Inflammatory macrophage treated with lipopolysaccharide for 4 hours (primary cell): ENCODE measurements at places on chromosomes 7 and 10.

- no peak for DNase-seq
These were observed 29.8 kb downstream of the GPRIN2 start for GRCh38 chr10:46526682-46527038.

GRCh38 chr10:33704214-33704830 is 369.9 kb upstream of the NRP1 start:
- no peak for DNase-seq

GRCh38 chr7:97089771-97090170 is 27.7 kb upstream of the SDHAF3 start:
- DNase-seq: no peak

GRCh38 chr10:50567384-50567783 is 56.4 kb downstream of the SGMS1 start:
- no peak for DNase-seq

DNA sequence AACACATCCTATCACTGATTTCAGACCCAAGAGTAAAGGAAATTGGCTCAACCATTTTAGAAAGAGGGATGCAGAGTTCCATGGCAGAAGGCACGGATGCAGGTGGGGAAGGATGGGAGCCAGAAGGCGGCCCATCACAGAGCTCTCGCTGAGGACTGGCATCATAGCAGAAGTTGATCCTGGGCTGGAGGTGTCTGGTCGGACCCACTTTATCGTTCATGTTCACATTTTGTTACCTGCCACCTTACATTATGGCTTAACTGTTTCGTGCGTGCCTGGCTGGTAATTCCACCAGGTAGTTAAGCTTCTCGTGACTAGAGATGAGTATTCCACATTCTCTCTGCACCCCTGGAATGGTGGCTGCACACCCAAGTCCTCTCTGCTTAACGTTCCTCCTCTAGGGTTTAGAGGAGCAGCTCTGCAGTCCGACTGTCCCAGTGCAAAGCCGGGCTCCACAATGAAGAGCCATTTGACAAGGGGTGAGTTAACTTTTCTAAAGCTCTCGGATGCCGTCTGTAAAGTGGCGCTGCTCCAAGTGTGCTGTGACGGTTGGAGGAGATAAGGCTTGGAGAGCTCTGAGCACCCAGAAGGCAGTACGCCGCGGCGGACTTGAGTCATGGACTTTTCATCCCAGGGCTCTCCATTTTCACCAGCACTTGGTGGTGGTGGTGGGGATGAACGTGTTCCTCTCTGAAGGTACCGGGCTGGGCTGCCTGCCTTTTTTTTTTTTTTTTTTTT is 157.1 kb upstream of the SHH start:
- no peak for DNase-seq

GRCh38 chr7:68984306-68984705 is 614.0 kb upstream of the AUTS2 start:
- no peak for DNase-seq

DNA sequence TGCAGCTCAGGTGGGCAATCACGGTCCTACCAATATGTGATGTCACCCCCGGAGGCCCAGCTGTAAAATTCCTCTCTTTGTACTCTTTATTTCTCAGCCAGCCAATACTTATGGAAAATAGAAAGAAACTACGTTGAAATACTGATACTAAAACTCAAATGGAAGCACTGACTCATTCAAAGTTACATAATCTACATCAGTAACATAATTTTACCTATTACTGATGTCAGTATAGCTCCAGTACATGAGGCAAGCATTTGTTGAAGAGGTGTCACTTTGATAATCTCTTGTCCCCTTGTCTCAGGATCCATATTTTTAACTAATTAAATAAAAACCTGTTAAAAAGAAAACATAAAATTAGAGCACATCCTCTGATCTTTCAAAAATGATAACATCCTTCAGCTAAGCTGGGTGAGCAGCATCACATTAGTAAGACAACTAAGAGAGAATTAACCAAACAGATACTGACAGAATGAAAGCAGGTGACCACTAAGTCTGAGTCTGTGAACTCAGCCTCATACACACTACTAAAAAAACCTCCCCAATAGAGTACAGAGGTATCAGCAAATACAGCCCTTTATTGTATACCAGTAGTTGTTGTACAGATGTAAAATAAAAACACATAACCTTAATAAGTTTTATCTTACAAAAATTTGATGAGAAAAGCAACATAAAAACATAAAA is 17.6 kb downstream of the SLC25A40 start:
- DNase-seq: peak; percentile 61

- no peak for DNase-seq
These were observed 575.6 kb downstream of the KIF20B start for GRCh38 chr10:90276894-90277475.

DNA sequence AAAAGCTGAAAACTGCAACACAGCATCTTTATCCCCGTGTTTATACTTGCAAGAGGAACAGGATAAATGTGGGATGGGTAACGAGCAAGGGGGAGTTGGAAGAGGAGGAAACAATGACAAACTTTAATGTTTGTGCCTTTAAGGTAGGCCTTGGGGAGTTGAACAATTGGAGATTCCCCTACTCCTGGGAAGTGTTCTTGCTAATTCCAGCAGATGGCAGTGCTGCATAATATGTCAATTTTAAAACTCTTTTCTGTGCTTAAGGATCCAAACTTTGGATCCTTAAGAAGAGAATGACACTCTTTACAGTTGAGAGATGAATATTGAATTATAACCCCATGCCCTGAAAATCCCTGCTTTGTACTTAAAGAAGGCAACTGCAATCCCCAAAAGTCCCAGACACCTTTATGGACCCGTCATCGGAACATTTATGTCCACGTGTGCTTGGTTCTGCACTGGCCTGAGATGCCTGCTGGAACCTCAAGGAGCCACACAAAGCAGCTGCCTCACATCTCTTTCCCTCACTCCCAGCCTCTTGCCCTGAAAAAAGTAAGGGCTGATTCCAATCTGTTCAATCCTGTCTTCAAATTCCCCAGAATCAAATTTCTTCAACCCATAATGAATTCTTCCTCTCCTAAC is 12.0 kb downstream of the IFIT5 start:
- DNase-seq: peak; percentile 36

DNA sequence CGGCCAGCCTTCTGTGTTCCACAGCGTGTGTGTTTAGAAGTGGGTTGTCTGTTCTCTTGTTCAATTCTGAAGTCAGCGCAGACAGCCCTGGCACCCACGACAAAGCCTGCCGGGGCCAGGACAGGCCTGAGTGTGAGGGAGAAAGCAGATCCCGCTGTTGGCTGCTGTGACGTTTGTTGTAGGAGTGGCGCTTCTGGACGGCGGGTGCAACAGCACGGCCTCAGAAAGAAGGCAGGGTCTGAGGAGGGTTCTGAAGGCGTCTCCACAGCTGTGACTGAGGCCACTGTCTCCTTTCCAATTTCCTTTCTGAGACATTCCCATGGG is 76.2 kb downstream of the VIPR2 start:
- no peak for DNase-seq

DNA sequence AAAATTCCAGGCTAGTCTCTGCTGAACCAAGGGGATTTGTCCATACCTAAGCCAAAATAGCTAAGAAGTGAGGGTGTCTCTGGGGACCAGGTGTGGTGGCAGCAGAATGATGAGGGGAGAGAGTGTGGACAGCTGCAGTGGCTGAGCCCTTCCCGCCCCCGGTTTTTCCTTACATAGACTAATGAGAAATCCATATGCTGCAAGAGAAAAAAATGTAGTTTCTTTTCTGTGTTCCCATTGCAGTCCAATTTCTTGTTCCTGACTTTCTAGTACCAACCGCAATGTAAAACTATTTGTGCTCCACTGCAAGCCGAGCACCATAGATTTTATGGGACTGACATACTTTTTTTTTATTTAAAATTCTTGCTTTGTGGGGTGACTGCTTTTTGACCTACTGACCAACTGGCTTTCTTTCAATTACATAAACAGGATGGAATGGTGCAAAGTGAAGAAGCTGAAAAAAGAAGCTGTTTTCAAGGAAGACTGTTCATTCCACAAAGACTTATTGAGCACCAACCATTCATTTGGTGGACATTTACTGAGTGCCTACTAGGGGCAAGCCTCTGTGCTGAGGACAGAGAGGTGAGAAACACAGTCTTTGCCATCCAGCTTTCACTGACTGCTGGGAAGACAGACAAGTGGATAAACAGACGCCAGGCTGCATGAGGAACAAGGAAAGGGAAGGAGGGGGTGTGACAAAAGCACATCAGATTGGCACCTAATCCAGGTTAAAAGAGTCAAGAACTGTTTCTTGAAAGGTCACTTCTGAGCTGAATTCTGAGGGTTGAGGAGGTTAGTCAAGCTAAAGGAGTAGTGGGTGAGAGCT is 9.8 kb downstream of the CEP41 start:
- DNase-seq: peak; percentile 55

DNA sequence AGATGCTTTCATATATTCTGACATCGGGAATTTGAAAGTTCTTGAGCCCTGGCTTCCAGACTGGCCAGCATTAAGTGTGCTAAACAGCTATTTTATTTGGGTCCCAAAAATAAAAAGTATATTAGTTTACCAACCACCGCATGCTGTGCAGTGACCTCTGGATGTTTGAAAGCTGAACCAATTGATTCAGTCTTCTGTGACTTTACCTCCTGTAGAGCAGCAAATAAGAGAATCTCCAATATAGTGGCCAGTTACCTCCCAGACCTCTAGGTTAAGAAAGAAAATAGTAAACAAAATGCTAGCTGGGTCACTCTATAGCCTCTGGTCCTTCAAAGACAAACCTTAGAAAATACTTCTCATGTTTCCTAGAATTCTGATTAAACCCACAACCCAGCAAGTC is 424.6 kb upstream of the NFE2L3 start:
- DNase-seq: no peak

- no peak for DNase-seq
These were observed 31.6 kb downstream of the CTTNBP2 start for GRCh38 chr7:117841611-117842010.

GRCh38 chr10:16817125-16818019 is at the start of gene RSU1:
Gene RSU1, minus strand, starts transcription at chr10:16817424. Its CDS starts 343 bp downstream, at chr10:16817081.
- peak; percentile 100 for DNase-seq

DNA sequence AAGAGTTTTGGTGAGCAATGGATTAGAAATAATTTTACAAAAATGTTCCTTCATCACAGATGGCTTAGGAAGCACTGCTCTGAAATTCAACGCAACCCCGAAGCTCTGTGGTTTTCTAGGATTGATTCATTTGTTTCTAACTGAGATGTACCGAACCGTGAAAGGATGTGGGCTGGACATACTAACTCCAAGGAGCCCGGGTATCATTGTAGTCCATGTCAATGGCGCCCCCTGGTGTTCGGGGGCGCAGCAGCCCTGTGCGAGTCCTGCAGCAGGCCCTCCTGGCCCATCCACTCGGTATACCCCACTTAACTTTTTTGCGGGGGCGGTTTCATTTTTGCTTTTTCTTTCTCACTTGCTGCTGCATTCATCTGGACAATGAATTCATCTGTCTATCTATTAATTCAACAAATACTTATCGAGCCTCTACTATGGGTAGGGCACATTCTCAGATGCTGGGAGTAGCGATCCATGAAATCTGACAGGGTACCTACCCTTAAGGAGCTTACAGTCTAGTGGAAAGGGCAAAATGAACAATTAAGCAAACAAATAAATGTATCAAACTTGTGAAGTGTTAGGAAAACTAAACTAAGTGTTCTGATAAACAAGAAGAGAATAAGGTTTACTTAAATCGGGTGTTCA is 25.2 kb upstream of the ITPRID1 start:
- DNase-seq: peak; percentile 55

- DNase-seq: no peak
These were observed 38.9 kb upstream of the BAMBI start for GRCh38 chr10:28638392-28638791.

DNA sequence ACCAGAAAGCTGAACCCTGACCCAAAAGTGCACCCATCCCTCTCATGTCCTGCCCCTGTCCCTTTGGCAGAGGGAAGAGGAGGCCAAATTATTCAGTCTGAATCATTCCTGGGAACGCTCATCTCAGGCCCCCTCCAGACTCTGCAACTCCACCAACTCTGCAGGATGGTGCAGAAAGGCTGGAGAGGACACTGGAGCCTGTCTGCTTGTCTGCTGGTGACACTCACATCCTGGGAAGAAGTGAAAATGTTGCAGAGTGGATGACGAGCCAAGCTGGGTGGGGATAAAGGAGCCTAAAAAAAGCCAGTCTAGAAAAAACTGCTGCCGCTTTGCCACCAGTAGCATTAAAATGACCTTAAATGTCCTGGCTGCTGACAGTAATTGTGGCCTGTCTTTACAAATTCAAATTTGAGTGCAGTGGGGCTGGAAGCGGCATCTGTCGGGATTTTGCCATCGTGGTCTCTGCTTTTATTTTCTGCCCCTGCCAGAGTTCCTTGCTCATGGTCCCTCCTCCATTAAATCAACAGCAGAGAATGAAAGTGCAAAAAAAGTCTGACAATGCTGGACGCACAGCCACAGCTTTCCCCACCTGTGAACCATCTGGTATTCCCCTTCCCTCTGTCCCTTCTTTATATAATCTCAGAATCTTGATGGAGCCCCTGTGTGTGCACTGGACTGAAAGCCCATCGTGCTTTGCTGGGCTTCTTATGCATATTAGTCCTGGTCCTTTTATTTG is 63.9 kb downstream of the STK17A start:
- no peak for DNase-seq

DNA sequence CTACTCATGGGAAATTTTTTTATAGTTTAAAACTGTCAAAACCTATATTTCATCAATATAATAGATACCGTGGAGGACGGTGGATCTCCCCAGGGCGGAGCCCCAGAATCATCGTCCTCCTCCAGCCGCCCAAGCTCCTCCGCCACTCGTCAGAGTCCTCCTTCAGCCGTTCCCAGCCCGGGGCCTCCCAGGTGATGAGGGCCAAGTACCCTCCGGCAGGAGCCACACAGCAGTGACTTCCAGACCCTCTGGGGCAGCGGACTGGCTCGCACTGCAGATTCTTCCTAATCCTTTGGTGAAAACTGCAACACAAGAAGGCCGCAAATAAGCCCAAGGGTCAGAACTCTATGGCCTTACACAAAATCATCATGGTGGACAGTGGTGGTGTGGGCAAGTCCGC is 26.8 kb upstream of the ABCB5 start:
- DNase-seq: no peak

- DNase-seq: peak; percentile 87
These were observed 72.6 kb downstream of the FAM53B start for GRCh38 chr10:124671486-124672075.

DNA sequence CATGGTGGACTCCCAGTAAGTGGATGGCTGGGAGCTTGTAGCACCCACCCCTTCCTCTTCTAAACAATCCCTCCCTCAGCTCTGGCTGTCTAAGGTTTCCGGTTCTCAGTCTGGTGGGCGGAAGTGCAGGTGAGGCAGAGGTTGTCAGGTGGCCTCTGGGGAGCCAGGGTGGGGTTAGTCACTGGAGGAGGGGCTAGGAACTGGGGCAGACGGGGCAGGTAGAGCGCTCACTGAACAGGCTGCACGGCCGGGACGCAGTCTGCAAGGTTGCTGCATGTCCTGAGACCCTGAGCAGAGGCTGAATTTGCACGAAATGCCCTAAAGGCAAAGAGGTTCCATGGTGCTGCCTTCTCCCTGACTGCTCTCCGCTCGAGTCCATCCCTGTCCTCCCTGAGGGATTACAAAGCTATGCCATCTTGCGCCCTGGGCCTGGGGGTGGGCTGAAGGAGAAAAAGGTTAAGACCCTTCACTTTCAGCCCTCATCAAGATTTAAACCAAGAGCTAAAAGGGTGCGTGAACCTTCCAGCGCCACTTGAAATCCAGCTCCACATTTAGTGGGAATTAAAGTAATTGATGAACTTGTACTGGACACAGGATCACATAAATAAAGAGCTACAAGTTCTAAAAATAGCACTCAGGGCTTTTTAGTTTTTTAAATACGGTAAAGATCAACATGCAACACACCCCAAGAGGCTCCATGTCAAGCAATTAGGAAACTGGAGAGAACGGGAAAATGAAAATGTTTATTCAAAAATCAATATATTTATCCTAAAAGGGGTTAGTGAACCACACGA is 62.3 kb upstream of the CTBP2 start:
- DNase-seq: no peak
